Frontal cortex (tissue), 4 donors: ENCODE measurements at places on chromosomes 5 and 9.

GRCh38 chr9:132155568-132155895, 6.3 kb upstream of the NTNG2 start:
- no peak for DNase-seq

GRCh38 chr9:121289026-121289771, 21.2 kb downstream of the GSN start:
- DNase-seq: no peak

- DNase-seq: no peak
These were observed 78.4 kb downstream of the MACIR start for GRCh38 chr5:103336941-103337340.

DNA sequence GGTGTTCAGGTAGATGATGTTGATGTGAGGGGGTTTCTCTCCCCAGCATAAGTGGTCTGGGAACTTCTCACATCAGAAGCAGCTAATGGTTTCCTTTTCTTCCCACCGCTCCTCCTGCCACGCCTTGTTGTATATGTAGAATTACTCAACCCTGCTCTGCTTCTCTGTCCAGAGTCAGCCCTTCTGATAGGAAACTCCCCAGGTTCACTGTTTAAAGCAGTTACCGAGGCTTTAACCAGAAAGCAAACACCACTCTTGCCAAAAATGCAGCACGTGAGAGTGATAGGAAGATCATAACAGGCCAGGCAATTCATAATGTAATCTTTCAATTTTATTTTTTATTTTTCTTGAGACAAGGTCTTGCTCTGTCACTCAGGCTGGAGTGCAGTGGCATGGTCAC, 10.5 kb upstream of the TMEM252 start:
- no peak for DNase-seq

- peak; percentile 78 for DNase-seq
These were observed 3.1 kb downstream of the IER5L start for GRCh38 chr9:129174724-129175514.

- no peak for DNase-seq
These were observed 102.5 kb upstream of the IFNK start for GRCh38 chr9:27421577-27421976.

DNA sequence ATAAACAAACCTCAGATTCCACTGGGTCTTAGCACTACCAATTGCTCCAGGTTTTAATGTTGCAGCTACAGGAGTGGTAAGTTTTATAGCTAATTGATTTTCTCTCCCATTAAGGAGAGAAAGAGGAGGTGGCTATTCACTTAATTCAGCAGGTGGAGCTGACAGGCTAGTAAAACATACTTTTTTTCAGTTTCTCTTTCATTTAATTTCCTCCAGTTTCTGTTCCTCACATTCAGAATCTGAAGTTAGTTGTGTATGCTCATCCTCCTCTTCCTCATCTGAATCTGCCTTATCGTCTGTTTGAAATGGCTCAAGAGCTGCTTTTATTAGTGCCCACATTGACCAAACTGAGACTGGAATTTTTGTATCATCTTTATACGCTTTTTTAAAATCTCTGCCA, 98.0 kb downstream of the PLPPR1 start:
- DNase-seq: no peak

- DNase-seq: no peak
These were observed 191.3 kb downstream of the RGS3 start for GRCh38 chr9:113654605-113655428.

GRCh38 chr5:113204525-113205161, 228.0 kb downstream of the DCP2 start:
- no peak for DNase-seq

- DNase-seq: no peak
These were observed 99.7 kb downstream of the STARD4 start for GRCh38 chr5:111412593-111412992.

DNA sequence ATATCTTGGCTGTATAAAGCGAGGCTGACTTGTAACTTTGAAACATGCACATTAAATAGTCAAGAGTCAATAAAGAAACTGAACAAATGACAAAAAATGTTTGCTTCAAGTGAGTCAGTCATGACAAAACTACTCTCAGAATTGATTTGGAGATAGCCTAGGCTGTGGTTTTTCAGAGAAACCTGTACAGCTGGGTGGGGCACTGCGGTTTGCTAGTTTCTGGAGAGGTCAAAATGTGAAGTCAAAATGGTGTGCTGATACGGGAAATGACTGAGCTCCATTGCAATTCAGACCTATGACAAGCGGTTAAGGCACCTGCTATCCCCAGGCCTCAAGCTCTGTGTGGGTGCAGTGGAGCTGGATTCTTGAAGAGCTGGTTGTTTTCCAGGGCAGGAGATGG, 10.3 kb upstream of the CD180 start:
- DNase-seq: no peak

- DNase-seq: no peak
These were observed 15.4 kb downstream of the CD74 start for GRCh38 chr5:150397146-150397781.

GRCh38 chr5:133250527-133250926, 198.7 kb downstream of the HSPA4 start:
- DNase-seq: no peak

GRCh38 chr9:121272401-121272948, 4.5 kb downstream of the GSN start:
- DNase-seq: no peak

DNA sequence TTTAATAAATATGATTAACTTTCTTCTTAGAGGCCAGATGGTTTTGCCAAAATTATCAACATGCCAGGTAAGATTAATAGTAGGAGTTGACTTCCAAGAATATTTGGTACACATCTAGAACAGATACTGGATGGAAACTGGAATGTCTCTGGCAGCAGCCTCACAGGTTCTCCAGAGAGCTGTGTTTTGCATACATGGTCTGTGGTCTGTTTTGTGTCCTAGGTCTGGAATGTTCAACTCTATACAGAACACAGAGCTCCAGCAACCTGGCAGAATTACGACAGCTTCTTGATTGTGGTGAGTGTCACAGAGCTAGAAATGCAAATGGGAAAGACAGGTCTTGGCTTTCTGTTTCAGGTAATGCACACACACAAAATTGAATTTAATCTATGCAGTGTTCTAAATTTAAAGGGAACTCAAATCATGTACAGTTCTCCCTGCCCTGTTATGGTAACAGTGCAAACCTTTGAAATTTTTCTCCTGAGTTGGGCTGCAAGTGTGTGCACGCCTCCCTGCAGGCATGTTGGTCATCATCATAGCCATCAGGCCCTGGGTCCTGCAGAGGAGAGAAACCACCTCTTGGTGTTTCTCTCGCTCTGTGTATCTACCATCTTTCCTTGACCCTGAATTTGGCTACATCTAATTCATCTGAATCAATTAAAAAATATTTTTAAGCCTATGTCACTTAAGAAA, 58.3 kb downstream of the PIK3R1 start:
- no peak for DNase-seq

DNA sequence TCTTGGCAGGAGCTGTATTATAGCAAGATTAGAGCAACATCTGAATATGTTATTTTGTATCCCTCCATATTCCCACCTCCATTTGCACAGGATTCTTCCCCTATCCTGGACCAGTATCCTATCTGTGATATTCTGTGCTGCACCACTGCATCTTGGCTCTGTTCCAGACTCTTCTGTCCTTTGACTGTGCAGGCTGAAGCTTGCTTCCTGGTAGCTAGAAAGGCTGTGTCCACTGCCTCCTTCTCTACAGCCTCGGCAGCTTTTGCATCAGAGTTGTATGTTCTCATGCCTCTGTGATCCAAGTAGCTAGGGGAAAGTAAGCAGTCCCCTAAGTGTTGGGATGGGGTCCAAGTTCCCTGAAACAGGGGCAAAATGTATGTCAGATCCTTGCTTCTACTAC, 104.1 kb downstream of the GAS1 start:
- DNase-seq: no peak

DNA sequence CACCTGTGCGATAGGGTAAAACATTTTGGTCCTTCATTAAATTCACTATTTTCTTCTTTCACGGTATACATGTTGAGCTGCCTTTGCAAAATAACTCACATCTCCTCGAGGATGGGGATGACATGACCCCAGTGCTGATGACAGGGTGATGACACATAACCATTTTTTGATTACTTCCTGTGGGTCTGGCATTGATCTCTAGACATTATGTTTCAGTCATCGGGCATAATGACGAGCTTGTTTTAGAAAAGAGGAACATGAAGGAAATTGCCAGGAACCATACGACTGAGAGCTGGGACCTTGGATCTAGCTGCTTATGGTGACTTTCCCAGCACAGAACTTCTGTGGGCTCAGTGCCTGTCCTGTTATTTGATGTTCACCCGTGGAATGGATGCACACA, 25.2 kb downstream of the COL5A1 start:
- DNase-seq: no peak

- no peak for DNase-seq
These were observed 224.6 kb downstream of the CD180 start for GRCh38 chr5:66972004-66972403.

GRCh38 chr5:1510631-1511030, 13.1 kb downstream of the LPCAT1 start:
- DNase-seq: no peak

DNA sequence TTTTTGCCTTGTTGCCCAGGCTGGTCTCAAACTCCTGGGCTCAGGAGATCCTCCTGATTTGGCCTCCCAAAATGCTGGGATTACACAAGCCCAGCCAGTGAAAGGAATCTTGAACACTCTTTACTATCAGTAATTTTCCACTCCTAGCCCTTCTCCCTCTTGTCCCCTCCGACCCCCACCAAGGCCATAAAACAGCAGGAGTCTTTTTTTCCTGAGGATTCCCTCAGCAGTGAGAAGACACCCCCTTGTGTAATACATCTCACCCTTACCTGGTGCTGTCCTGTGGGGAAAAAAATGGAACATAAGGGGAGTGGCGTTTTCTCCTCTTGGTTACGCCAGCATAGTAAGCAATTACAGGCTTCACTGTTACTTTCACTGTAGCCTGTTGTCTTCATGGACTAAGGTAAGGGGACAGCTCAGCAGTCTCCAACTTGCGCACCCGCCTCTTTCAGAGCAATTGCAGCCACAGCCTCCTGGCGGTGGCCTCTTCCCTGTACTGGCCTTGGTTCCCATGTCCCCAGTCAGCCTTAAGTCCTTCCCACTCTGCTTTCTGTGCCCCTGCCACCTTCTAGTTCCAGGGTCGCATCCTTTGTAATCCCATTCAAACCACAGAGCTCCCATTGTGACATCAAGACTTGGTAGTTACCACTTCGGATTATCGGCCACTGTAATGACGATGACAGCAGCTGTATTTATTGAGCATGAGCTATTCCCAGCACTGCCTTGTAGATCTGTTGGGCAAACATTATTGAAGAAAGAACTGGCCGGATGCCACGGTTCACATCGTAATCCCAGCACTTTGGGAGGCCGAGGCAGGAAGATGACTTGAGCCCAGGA, 10.0 kb downstream of the NAIF1 start:
- no peak for DNase-seq

GRCh38 chr9:116913536-116913935, 226.4 kb downstream of the TRIM32 start:
- no peak for DNase-seq

- peak; percentile 64 for DNase-seq
These were observed 3.3 kb downstream of the ASTN2 start for GRCh38 chr9:117411547-117411946.

GRCh38 chr5:123554601-123555000, 42.6 kb downstream of the CSNK1G3 start:
- DNase-seq: no peak

- DNase-seq: no peak
These were observed 12.6 kb downstream of the MGAT1 start for GRCh38 chr5:180790020-180790419.

GRCh38 chr5:52725065-52725746, 62.5 kb upstream of the ITGA1 start:
- DNase-seq: no peak

DNA sequence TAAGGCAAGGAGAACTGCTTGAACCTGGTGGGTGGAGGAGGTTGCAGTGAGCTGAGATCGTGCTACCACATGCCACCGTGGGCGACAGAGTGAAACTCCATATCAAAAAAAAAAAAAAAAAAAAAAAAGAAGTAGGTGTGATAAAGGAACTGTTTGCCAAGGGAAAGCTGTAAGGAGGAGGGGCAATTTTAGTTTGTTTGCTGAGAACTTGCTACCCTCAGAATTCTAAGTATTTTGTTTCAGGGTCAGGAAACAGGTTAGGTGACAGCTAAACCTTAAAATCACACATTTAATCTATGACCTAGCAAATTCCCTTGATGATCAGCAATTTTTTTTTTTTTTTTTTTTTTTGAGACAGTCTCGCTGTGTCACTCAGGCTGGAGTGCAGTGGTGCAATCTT, 7.2 kb upstream of the ARRDC3 start:
- DNase-seq: no peak

DNA sequence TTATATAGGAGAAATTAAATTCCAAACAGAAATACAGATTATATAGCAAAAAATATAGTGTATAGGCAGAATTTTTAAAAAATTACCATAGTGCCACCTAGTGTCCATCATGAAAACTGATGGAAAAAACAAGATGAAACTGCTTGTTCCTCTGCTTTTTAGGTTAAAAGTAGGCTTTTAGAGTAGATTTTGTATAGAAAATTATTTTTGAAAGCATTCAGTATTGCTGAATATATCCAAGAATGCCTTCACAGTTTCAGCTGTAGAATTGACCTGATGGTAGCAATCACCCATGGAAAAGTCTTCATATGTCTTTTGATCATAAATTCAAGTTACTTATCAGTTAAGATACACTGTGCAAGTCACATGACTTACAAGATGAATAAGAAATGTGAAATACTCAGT, 19.7 kb downstream of the RIOK2 start:
- no peak for DNase-seq

GRCh38 chr5:17620627-17621026, 10.4 kb downstream of the TAF11L12 start:
- no peak for DNase-seq

DNA sequence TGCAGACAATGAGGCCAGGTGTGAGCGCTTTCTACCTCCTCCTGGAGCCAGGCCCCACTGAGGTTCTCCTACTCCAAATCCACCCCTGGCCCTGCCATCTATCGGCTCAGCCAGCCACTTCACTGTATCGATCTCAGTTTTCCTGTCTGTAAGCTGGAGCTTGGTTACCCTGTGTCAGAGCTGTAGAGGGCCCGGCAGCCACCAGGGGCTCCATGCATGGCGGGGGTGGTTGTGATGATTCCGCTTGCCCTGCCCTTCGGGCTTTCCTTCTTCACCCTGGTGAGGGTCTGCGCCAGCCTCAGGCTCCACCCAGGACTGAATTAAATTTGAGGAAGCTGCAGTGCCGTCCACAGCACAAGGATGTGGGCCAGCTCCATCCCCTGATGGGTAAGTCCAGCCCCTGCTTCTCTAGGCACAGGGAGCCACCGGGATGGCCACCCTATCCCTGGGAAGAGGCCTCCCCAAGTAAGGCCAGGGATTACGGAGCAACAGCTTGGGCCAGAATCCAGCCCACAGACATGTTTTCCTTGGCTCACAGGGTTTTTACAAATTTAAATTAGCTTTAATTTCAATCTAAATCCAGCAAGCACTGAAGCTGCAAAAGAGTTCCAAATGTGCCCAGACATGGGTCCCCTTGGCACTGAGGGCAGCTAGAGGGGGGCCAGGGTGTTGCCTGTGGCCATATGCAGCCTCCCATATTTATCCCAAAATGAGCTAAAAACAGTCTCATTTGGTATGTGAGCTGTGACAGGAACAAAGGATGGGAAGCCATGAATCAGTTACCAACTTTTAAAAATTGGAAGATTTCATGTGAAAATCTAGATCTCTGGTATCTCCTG, 89.1 kb upstream of the FBXW11 start:
- DNase-seq: no peak

- DNase-seq: no peak
These were observed 12.8 kb downstream of the PAM start for GRCh38 chr5:102767862-102768261.

GRCh38 chr9:134585746-134586706, 55.6 kb upstream of the COL5A1 start:
- DNase-seq: no peak

GRCh38 chr5:133921979-133922378, 46.4 kb downstream of the C5orf15 start:
- no peak for DNase-seq
